ENCODE measurements at places on chromosomes 12 and 14. TPM values are rescaled to one million over a fixed set of nuclear protein-coding genes. Genes with fewer than 3 reads are reported as not detected.

Gene IRAK3
- 1.3 TPM for total RNA-seq

Gene LGMN
- 60.0 TPM for total RNA-seq

Gene OR10AD1
- total RNA-seq, result not detected

Gene INHBE
- total RNA-seq, result 0.09 TPM

Gene PCNX4
- 28.1 TPM for total RNA-seq

Gene BCL7A
- total RNA-seq, result 10.3 TPM

Gene SLC4A8
- 1.5 TPM for total RNA-seq

Gene L3HYPDH
- total RNA-seq, result 39.0 TPM

Gene MYH7
- not detected for total RNA-seq

Gene GRIP1
- 3.5 TPM for total RNA-seq

Gene CLEC2B
- 1.6 TPM for total RNA-seq

Gene CLEC1B
- total RNA-seq, result not detected

Gene C2CD5
- 13.4 TPM for total RNA-seq
